ENCODE measurements at places on chromosomes 7 and 10. TPM values are rescaled to one million over a fixed set of nuclear protein-coding genes. Genes with fewer than 3 reads are reported as not detected.

Gene TMEM176B
- total RNA-seq, result not detected

Gene INTS15
- 23.3 TPM for total RNA-seq

Gene PARD3
- 34.7 TPM for total RNA-seq

Gene PRSS37
- total RNA-seq, result not detected

Gene EN2
- not detected for total RNA-seq

Gene NANOS1
- 0.72 TPM for total RNA-seq

Gene GRM8
- total RNA-seq, result not detected

Gene GIMAP8
- total RNA-seq, result 0.39 TPM

Gene NOLC1
- total RNA-seq, result 59.4 TPM

Gene ZNF783
- 5.8 TPM for total RNA-seq

Gene HIF1AN
- 5.9 TPM for total RNA-seq

Gene SLC39A12
- total RNA-seq, result not detected

Gene ATRNL1
- total RNA-seq, result 0.56 TPM

Gene IL15RA
- total RNA-seq, result 18.6 TPM

Gene SLC18A2
- total RNA-seq, result not detected

Gene COL13A1
- 3.7 TPM for total RNA-seq

Gene FRA10AC1
- total RNA-seq, result 6.7 TPM

Gene ADRA2A
- total RNA-seq, result not detected

Gene ACSM6
- total RNA-seq, result not detected

Gene LRRC4
- 0.16 TPM for total RNA-seq

Gene ARHGEF35
- 1.2 TPM for total RNA-seq

Gene KNDC1
- not detected for total RNA-seq

Gene FBXO24
- 0.65 TPM for total RNA-seq

Gene KCNIP2
- 3.6 TPM for total RNA-seq

Gene NKX1-2
- not detected for total RNA-seq

Gene LAMB1
- total RNA-seq, result 712 TPM

Gene SDK1
- total RNA-seq, result 4.9 TPM

Gene ADIRF
- total RNA-seq, result 24.5 TPM

Gene SEMA4G
- 6.1 TPM for total RNA-seq

Gene STN1
- 29.6 TPM for total RNA-seq

Gene ADARB2
- total RNA-seq, result 0.40 TPM

Gene SEC31B
- total RNA-seq, result 5.7 TPM

Gene PNLIPRP3
- total RNA-seq, result under 0.01 TPM

Gene ZNF786
- 6.4 TPM for total RNA-seq

Gene SPACDR
- not detected for total RNA-seq

Gene CYP26C1
- 0.13 TPM for total RNA-seq

Gene IFIT2
- 2.7 TPM for total RNA-seq

Gene GDF10
- total RNA-seq, result 8.2 TPM
